IMR-90 (cell line): ENCODE measurements at places on chromosomes 5 and 9. TPM values are rescaled to one million over a fixed set of nuclear protein-coding genes. Genes with fewer than 3 reads are reported as not detected.

Gene PLAC8L1
- polyA plus RNA-seq, result 0.27 TPM in 1 of 2 replicates, not detected in the other

Gene SH3PXD2B
- polyA plus RNA-seq, result 14.4 and 15.0 TPM in 2 replicates

Gene TNFSF15
- polyA plus RNA-seq, result 0.01 and 0.03 TPM in 2 replicates

DNA sequence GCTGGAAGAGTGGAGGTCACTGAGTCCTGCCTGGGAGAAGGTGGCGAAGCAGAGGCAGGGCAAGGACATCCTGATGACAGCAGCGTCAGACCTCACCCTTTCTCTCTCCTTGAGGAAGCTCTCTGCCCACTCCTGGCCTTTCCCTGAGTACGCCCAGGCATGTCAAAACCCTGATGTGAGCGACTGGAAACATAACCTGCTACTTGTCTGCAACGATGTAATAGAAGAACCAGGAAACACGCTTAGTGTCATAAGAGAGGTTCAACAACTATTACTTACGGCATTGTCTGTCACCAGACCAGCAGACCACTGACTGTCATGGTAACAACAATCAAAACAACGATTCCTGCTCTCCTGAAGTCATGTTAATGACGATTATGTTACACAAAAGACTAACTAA, 152.4 kb downstream of the ACTL7B start:
- no peak for DNase-seq

GRCh38 chr9:75229605-75230332, 141.5 kb downstream of the OSTF1 start:
- no peak for DNase-seq

Gene SREK1
- 18.0 and 23.0 TPM in 2 replicates for polyA plus RNA-seq

DNA sequence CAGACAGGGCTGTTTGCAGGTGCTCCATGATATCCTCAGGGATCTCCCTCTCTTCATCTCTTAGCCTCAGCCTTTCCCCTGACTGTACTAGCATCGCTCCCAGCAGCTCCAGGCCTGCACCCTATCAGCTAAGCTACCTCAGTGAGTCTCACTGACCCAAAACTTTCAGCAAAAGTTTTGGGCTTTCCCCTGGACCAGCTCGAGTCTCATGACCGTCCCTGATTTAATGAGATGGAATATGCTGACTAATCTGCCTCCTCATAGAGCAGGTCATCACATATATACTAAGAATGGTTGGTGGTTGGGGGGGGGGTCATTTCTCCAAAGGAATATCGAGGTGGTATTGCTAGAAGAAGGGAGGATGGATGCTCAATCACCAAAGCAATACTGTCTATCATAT, 151.5 kb downstream of the NR3C1 start:
- no peak for DNase-seq

GRCh38 chr9:27569406-27569805, 3.9 kb downstream of the C9orf72 start:
- DNase-seq, result no peak

DNA sequence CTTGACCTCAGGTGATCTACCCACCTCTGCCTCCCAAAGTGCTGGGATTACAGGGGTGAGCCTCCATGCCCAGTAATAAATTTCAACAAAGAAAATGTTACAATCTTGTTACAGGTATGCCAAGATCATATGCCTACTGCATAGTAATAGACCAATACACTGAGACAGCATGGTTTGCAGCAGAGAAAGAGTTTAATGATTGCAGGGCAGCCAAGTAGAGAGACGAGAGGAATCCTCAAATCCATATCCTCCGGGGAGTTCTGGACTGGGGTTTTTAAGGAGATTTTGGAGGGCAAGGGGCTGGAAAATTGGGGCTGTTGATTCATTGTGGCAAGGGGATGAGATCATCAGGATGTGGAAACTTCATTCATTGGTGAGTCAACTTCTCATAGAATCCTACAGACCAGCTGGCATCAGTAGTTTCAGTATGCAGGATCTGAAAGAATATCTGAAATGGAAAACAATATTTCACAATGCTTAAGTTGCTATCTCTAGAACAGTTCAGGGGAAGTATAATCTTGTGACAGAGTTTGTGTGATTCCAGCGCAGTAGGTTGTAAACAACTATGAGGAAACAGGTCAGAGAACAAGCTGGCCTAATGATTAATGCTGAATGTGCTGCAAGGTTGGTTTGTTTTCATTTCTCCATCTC, 14.8 kb upstream of the TUT7 start:
- DNase-seq, result peak; percentile 83
